ENCODE measurements at places on chromosomes 13 and 19. TPM values are rescaled to one million over a fixed set of nuclear protein-coding genes. Genes with fewer than 3 reads are reported as not detected.

The LRRC8E gene
- polyA plus RNA-seq, result 0.77 TPM

The INTS6 gene
- polyA plus RNA-seq, result 22.8 TPM

The CGB1 gene
- polyA plus RNA-seq, result not detected

The SERPINE3 gene
- polyA plus RNA-seq, result 0.32 TPM

The KIR2DL1 gene
- not detected for polyA plus RNA-seq

The ELSPBP1 gene
- polyA plus RNA-seq, result 0.48 TPM

DNA sequence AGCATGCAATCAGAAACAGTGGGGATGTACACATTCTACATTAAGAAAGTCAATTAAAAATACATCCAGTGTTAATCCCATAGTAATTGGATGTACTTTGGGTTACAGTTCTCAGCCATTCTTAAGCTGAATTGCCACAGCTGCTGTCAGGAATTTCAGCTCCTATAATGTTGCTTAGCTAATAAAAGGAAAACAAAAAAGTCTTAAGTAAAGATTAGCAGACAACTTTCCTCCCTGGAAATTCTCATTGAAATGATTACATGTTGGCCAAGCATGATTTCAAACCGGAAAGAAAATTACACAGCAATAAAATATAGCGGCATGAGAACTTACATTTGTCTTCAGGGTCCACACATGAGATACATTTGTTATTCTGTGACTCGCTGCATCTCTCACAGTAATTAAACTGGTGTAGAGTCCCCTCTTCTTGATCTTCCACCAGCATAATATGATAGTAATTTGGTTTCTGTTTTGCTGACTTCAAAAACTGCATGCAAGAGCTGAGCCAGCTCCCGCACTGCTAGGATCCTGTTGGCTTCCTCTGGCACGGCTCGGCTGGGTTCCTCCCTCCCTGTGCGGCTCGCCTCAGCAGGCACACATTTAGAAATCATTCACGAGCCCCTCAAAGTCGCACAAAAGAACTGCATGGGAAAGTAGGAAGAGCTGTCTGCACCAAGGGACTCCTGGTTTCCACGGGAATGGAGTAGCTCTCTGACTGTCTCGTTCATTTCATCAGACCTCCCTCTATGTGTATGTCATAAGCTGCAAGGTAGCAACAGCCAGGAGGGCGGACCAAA, at the start of gene HTR2A:
TSS of gene HTR2A (minus strand) at position 713 of the 797 bp plus-strand sequence. CDS start 1,147 bp downstream, outside the sequence.
- DNase-seq, result peak; percentile 91

DNA sequence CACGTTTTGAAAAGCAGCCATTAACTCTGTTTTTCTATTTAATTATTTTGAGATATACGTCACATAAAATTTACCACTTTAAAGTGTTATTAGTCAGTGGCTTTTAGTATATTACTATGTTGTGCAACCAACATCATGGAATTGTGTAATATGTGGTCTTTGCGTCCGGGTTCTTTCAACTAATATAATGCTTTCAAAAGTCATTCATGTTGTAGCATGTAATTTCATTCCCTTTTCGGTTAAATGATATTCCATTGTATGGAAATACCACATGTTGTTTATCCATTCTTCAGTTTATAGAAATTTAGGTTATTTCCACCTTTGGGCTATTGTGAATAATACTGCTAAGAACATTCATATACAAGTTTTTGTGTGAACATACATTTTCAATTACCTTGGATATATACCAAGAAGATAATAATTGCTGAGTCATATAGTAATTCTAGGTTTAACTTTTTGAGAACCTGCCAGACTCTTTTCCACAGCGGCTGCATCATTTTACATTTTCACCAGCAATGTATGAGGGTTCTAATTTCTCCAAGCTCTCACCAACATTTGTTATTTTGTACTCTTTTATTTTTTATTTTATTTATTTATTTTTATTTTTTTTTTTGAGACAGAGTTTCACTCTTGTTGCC, 28.1 kb upstream of the CLDN10 start:
- DNase-seq, result no peak

- no peak for DNase-seq
Measured at GRCh38 chr13:109737046-109737573, 49.3 kb downstream of the IRS2 start.

DNA sequence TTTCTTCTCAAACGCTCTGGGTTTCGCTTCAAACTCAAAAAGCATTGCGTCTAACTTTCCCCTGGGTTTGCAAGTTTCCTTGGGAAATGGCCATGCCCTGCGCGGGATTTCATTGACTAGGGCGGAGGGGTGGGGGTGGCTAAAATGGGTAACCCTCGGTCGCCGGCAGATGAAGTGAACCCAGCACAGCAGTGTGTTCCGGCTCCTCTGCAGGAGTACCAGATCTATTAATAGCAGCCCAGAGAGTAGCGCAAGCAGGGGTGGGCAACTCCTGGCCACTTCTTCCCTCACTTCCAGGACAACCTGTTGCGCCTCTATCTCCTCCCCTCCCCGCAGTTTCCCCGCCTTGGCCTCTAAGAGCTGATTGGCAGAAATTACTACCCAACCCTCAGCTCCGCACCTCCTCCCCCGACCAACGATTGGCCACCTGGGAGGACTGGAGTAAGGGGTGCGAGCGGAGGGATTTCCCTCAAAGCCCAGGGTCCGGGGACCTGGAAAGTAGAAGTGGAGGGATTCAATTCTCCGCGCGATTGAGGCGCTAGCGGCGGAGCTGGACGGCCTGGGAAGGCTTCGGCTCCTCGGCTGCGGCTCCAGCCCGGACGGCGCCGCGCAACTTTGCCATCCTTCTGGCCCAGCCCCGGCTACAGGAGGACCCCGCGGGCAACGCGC, at the start of gene FREM2:
TSS of gene FREM2 (plus strand) at position 501 of the 669 bp plus-strand sequence. CDS start 268 bp downstream, outside the sequence.
- peak; percentile 74 for DNase-seq

DNA sequence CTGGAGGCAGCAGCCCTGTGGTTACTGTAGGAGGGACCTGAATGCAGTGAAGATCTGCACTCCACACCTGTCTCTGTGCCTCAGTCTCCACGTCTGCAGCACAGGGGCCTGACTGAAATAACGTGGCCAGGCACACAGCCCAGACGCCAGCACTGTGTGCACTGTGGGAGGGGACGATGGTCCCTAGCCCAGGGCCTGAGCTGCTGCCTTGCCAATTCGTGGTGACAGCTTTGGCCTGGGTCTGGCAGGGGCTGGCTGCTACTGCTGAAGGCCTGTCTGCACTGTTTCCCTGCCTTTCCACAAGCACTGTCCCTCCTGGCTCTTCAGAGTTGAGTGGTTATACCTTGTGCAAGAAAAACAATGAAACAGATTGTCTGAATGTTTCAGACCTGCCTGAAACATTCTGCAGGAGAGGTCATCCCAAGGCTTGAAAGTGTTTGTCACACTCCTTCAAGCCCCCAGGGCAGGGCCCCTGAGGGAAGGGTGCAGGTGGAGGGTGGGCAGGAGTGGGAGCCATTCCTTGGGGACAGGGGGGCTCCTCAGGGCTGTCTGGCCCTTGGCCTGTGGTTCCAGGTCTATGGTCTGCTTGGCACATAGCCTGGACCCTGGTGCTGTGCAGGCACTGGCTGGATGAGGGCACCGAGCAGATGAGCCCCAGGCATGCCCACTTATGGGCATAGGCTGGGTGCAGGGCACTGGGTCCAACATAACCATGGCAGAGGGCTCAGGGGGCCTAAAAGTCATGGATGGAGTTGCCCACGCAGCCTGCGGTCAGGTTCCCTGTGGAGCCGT, 38.7 kb upstream of the LDLR start:
- DNase-seq, result no peak

DNA sequence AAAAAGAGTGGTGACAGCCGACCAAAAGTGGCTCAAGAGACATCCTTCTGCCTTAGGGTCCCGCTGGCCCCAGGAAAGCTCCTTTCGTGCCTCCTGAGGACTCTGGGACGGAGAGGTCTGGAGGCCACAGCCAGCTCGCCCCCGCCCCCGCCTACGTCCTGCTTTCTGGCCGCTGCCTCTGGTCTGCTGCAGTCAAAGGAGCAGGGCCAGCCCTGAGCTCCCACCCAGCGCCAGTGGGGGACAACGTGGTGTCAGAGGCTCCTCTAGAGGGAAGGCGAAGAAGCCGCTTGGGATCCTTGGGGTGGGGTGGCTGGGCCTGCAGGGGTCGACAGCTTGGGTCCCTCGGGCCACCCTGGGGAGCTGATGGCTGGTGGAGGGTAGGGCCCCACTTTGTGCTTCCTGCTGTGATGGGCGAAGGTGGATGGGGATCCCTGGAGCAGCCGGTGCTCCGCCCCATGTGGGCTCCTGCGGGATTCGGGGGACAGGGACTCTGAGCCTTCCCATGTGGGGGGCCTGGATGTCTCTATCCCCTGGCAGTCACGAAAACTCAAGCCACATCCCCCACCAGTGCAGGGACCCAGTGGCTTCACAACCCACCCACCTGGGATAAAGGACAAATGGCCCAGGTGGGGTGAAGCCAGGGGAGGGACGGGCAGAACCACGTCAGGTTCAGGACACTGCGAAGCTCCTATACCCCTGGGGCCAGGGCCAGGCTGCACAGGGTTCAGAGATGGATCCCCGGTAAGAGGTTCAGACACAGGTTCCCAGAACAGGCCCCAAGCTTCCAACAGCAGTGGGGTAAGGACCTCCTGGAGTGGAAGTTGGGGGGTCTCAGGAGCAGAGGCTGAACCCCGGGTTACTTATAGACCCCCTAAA, 9.0 kb upstream of the DIRAS1 start:
- no peak for DNase-seq

DNA sequence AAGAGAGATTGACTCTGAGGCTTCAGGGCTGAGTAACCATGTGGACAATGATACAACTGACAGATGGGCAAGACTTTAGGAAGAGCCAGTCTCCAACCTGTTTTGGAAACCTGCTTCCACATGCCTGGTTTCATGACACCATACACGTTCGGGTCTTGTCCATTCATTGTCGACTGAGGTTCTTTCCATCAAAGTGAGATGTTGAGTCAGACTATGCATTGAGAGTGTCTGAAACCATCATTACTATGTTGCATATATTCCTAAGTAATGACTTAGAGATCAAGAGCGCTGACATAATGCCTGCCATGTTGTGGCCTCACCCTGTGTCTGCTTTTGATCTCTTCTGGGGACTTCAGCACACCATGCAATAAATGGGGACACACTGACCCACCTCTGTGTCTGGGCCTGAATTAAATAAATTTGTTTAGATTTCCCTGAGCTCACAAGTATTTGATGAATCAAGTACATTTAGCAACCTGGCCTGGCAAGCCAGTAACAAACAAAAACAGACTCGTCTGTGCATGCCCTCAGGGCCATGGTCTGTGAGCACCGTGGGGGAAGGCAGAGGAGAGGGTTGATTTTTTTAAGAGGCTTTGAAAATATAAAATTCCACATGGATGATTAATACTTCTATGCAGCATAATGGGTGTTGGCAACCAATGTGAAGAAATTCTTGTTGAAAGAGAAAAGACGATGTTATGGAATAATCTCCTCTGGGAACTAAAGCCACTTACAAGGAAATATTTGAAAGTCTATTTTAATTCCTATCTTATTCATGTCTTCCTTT, 49.9 kb upstream of the UBAC2 start:
- no peak for DNase-seq

GRCh38 chr13:114065926-114066774, 66.3 kb downstream of the RASA3 start:
- DNase-seq, result no peak

DNA sequence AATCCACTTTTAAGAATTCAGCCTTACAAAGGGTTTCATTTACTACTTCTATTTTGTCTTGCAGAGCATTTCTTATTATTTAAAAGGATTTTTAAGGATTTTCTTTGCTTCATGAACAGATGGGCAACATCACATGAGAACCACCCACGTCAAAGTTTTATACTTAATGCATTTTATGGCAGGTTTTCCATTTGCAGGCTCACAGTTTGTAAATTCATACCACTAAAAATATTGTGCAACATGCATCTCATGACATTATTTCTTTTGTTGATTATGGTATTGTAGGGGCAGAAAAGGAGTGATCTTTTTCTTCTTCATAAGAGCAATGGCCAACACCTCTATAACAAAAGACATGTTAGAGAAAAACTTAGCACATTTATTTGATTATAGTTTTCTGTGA, 554.0 kb upstream of the SPRY2 start:
- DNase-seq, result no peak
